Amniotic epithelial cell (primary cell): ENCODE measurements at places on chromosomes 7 and 10.

GRCh38 chr10:97278491-97278989, 13.9 kb downstream of the ARHGAP19 start:
- DNase-seq = peak; percentile 90

GRCh38 chr10:58189269-58189668, 78.4 kb downstream of the IPMK start:
- DNase-seq = peak; percentile 2

GRCh38 chr7:92155108-92155739, 20.9 kb upstream of the CYP51A1 start:
- DNase-seq = no peak

GRCh38 chr7:5394264-5395105, 29.1 kb downstream of the TNRC18 start:
- DNase-seq = no peak

DNA sequence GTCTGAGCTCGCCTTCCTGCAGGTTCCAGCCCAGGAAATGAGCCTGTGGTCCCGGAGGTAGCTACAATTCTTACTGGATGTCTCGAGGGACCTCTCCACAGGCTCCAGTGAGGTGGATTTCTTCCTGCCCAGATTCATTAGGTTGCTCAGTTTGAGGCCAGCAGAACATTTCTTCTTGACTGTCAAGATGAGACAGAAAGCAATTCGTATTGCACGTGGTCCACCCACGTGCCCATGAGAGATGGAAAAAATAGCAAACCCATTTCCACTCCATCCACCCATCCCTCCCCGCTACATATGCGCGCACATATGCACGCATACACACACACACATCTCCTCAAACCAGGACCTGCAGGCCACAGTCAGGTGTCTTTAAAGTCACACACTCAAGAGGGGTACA, 68.7 kb downstream of the VWA2 start:
- peak; percentile 4 for DNase-seq

DNA sequence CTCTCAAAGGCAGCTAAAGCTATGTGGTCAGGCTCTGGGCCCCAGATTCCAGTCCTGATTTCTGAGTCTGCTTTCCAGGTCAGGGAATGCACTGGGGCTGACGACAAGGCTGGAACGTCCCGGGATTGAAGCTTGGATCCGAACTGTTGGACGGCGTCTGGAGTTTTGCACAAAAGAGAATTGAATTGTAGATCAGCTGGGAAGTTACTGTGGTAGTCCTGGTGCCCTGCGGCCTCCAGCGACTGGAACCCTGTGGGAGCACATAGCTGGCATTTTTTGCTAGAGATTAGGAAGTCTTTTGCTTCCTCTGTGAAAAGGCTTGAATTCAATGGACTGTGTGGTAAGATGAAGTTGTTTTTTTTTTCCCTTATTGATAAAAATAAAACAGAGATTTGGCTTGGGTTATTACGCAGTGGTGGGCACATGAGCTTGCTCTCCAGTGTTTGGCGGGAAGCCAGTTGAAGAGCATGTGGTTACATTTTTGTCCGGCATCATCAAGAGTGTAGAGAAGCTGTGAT, at the start of gene HK1:
Gene HK1 (plus strand): TSS at position 51 of the 518 bp plus-strand sequence.
- peak; percentile 49 for DNase-seq

DNA sequence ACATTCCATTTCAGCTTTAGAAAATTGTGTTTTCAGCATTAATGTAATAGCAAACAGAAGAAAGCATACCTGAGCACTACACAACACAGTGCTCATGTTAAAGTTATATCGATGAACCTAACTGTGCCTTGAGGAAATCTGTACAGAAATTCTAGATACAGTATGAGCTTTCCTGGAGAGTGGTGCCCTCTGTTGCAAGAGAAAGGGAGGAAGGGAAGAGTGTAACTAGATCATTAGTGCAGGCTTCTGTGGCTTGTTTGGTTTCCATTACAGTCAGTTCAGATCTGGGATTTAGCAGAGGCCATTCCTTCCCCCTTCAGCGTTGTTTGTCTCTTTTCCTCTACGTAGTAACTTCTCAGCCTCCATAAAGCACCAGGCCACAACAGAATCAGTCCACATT, 139.7 kb downstream of the HTR7 start:
- peak; percentile 47 for DNase-seq

DNA sequence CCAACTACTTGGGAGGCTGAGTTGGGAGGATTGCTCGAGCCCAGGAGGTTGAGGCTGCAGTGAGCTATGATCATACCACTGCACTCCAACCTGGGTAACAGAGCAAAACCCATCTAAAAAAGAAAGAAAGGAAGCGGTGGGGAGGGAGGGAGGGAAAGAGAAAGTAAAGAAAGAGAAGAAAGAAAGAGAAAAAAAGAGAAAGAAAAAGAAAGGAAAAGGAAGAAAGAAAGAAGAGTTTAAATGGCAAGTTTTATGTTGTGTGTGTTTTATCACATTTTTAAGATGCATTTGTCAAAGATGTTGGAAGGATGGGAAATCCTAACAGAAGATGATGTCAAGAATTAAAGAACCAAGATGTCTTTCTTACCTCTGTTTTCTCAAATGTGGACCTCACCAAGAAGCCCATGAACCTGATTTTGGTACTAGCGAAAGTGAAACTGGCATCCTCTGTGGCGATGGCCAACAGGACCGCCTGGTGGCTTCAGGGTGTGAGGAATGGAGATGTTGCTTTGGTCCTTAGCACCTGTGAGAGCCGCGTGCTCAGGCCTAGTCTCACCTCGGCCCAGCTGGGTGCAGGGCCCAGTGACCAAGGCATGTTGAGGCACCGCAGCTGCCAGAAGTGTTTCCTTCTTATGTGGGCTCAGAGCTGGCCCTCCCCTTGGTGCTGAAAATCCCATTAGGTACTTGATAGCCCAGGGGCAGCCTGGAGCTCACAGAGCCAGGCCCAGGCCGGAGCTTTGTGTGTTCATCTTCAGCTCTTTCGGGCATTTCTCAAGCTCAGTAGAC, 9.8 kb downstream of the UCMA start:
- no peak for DNase-seq

GRCh38 chr10:34854147-34854601, 39.1 kb upstream of the PARD3 start:
- DNase-seq = peak; percentile 44

DNA sequence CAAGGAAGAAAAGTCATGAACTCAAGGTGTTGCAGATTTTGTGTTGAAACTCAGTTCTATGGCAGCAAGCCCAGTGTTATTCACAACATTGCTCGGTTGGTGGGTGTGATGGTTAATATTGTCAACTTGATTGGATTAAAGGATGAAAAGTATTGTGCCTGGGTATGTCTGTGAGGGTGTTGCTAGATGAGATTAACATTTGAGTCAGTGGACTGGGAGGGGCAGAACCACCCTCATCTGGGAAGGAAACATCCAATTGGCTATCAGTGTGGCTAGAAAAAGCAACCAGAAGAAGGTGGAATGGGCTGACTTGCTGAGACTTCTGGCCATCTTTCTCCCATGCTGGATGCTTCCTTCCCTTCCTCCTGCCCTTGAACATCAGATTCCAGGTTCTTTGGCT, 353.2 kb downstream of the ADRA2A start:
- DNase-seq = no peak

DNA sequence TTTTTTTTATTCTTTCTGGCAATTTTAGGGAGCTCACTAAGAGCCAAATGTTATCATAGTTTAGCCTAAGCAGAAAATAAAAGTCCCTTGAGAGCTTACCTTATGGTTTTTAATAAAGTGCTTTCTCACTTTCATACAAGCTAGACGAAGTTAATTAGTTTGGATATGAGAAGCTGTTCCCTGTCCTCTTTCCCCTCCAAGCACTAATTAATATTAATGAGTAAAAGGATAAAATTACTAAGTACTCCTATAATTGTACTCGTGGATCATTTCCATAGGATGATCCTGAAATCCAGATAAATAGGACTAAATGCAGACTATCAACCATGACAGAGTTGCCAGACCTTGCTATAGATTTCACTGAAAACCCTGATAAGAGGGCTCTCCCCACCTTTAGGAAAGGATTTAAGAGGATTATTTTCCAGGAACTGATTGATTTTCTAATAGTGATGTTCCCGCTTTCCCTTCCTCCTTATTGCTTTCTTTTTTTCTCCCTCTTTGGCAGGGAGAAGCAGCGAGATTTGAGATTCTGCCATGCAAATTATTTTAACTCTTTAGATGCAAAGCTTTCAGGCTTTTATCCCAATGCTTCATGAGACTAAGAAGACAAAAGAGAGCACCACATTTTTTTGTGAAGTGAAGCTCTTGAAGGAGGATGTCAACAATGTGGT, 58.3 kb upstream of the HECW1 start:
- DNase-seq = no peak

DNA sequence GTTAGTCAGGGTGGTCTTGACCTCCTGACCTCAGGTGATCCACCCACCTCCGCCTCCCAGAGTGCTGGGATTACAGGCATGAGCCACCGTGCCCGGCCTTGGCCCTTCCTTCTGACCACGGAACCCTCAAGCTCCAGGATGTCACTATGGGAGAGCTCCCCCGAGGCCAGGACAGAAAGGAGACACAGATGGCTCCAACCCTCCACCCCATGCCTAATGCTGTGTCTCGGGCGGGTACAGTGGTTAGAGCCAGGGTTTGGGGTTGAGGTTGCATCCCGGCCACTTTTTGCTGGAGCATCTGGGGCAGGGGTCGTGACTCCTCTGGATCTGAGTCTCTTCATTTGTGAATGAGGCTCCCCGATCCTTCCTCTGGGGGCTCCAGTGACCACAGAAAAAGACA, 8.1 kb downstream of the MYL10 start:
- no peak for DNase-seq

GRCh38 chr7:23136216-23136615, 30.6 kb downstream of the KLHL7 start:
- peak; percentile 14 for DNase-seq

DNA sequence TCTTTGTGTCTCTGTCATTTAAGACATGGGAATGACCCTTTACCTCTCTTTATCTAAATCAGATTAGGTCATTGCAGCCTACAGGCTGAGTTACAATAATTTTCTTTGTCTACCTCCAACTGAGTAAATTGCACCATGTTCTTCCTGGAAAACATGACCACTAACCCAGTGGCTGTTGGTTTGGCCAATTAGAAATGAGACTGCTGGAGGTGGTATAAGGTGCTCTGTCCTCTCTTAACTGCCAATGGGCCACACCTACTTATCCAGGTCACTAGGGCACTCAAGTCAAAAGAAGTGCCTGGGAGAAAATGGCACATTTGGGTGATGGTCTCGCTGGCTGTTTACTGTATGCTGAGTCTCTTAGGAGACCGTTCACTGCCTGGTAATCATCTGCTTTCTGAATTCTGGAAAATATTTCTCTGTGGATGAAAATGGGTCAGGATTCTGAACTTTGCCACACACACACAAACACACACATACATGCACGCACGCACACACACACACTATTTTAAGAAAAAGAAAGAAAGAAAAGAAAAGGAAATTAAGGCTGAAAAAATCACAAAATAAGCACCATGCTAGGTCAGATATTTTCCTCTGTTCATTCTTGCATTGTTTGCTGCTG, 16.4 kb downstream of the STAMBPL1 start:
- peak; percentile 38 for DNase-seq

DNA sequence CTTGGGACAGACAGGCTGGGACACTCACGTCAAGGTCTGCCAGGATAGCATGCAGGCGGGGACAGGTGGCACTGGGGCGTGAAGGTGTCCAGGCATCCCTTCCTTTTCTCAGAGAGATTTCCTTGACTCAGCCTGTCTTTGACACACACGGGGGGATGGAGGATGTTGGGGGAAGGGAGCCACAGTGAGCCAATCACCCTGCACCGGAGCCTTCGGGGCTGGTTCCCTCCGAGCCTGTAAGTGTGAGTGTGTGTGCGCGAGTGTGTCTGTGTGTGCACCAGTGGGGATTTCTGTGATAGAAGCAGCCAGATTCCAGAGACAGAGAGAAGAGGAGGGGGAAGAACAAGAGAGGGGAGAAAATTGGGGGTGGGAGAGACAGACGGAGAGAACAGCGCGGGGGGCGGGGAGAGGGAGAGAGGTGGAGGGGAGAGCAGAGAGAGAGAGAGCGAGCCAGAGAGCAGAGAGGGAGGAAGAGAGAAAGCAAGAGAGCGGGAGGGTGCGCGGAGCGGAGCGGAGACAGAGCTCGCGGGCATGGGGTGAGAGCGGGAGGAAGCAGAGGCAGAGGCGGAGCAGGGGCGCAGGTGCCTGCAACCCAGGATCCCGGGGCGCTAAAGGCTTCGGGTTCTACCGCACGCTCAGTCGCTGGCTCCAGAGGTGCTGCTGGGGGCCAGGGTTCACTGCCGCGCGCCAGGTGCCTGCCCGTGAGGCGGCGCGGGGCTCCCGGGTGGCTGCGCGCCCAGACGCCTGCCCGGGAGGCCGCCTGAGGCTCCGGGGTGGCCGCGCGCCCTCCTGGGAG, 466 bp upstream of the GPR26 start:
- DNase-seq = no peak

DNA sequence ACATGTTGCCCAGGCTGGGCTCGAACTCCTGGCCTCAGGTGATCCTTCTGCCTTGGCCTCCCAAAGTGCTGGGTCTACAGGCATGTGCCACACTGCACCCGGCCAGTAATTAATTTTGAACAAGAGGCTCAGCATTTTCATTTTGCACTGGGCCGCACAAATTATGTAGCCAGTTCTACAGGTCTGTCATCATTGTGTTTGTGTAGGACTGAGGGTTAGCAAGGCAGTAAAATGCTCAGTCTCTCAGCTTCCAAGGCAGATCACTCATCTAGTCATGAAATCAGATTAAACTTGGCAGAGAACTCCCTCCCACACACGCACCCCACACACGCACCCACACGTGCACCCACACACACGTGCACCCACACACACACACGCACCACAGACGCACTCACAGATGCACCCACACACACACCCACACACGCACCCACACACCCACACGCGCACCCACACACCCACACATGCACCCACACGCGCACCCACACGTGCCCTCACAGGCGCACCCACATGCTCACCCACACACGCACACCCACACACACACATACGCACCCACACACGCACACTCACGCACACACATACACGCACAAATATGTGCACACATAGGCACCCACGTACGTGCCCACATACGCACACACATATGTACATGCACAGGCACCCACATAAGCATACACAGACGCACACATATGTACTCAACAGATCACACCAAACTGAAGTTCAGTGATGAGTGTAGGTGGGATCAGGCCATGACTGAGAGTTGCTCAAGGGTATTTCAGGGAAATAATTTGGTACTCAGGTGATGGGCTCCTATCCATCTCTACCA, 27.8 kb upstream of the PROSER2 start:
- no peak for DNase-seq

DNA sequence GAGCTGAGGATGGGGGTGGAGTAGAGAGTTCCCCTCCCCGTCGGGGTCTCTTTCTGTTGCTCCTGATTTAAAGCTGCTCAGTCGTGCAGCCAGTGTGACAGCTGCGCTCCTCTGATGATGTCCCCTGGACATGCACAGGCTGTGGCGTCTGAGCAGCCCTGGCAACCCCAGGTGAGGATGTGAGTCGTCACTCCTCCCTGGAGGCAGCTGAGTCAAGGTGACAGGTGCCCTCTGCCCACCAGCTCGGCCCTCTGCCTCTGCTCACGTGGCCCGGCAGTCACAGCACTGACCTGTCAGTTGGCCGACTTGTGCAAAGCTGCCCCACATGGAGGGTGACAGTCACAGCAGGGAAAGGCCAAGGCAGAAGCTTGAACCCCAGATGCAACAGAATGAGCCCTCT, 33.9 kb downstream of the ANXA8 start:
- DNase-seq = no peak

- DNase-seq = no peak
These were observed 65.1 kb downstream of the LHPP start for GRCh38 chr10:124526621-124527267.
